ENCODE measurements at places on chromosomes 1 and 21.

DNA sequence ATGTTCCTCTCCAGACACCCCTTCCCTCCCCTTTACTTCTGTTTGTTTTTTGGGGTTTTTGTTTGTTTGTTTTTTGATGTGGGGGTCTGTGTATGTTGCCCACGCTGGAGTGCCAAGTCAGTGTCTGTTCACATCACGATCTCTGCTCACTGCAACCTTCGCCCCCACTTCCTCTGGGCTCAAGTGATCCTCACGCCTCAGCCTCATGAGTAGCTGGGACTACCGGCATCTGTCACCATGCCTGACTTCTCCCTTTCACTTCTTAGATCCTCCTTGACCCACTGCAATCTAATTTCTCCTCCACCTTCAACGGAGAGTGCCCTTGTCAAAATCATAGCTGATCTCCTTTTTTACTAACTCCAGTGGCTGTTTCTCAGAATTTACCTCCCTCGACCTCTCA is 100.7 kb upstream of the KIF26B start:
- peak; percentile 25 for DNase-seq

DNA sequence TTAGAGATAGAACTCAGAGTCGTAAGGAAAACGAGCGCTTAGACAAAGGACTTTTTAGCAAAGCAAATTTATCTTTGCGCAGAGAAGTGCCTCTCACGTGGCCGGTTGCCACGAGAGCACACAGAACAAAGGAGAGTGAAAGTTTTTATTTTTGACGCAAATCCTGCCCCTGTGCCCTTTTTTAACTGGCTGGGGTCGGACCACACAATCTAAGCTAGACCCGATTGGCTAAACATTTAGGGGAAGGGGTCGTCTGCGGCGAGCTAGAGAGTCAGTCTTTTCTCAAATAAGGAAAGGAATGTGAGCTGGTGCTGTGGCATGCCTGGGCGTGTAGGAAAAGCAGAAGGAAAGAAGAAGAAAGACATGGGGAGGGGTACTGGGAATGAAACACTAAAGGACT is 2.4 kb downstream of the KRTAP10-2 start:
- no peak for DNase-seq

GRCh38 chr1:187110351-187110750 is 281.6 kb downstream of the PLA2G4A start:
- no peak for DNase-seq

DNA sequence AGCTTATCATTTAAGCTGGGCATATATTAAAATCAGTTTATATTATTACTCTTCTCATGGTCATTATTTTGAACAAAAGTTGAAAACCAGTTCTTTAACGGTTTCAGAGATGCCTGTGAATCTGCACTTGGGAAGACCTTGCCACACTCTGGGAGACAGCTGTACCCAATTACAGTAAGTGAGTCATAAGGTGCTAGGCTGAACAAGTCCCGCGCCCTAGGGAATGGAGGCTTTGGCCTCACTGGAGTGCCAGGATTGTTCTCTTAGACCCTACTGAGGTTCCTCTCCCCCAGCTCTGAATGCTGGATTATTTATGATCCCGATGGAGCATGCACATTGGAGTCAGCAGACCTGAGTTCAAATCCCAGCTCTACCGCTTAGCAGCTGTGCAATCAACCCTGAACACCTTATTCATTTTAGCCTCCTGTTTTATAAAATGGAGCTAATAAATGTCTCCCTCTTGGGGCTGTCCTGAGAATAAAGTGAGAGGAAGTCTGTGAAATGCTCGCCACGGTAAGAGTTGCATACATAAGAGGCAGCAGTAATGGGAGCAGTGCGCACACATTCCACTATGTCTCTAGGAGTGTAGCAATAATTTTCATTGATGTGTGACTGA is 266.2 kb downstream of the FOXD2 start:
- no peak for DNase-seq

DNA sequence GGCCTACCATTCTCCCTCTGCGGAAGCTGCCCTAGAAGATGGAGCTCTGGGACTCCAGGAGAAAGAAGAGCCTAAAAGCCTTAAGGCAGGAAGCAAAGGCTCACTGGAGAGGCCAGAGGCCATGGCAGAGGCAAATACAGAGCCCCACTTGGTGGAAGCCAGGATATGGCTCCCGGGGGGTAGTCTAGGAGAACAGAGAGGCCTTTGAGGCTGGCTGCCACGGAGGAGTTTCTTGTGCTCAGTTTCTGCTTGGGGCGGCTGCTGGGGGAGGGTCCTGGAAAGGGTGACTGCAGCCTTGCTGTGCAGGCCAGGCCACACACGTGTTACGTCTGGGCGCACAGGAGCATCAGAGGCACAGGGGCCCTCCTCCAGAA is 5.4 kb downstream of the CC2D1B start:
- DNase-seq: no peak
